Posterior vena cava (tissue), 2 donors: ENCODE measurements at places on chromosomes 13 and 19. TPM values are rescaled to one million over a fixed set of nuclear protein-coding genes. Genes with fewer than 3 reads are reported as not detected.

Gene SYCN
- not detected for total RNA-seq

DNA sequence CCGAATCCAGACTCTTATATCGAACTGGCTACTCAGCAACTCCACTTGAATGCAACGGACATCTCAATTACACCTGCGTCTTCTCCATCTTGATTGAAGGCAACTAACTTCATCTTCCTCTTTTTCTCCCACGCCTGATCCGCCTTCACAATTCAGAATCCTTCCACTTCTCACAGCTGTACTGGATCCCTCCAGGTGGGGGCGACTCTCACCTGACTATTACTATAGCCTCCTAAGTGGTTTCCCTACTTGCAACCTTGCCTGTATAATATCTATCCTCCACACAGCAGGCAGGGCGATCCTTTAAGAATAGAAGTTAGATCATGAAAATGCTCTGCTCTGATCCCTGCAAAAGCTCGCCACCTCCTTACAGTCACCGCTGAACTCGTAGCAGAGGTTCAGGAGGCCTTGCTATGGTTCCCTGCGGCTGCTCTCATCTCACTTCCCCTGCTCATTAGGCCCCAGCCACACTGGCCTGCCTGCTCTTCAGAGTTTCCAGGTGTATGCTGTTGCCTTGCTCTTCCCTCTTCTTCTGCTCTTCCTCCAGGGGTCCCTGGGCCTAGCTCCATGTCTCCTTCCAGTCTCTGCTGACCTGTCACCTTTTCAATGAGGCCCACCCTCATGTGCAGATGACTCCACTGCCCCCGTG is 31.9 kb downstream of the RFXAP start:
- DNase-seq, result no peak

Gene C3
- total RNA-seq, result 2,763 TPM

GRCh38 chr19:48502350-48503018 is 9.2 kb downstream of the LMTK3 start:
- DNase-seq, result no peak

Gene LGI4
- 9.1 TPM for total RNA-seq

Gene IGSF23
- total RNA-seq, result not detected

- DNase-seq, result peak; percentile 87
These were observed 41.2 kb downstream of the NFIX start for GRCh38 chr19:13036366-13036976.

DNA sequence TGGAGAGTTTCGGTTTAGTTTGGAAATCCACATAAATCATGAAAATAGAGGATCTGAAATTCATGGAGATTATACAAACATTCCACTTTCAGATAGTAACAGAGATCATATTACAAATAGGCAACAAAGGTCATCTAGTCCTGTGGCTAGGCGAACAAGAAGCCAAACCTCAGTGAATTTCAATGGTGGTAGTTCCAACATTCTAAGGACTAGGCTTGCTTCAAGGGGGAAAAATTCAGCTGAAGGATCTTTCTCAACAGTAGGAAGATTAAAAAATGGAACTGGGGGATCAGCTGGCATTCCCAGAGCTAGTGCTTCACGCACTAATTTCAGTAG is 47.0 kb downstream of the FOXO1 start:
- DNase-seq, result no peak

GRCh38 chr19:4443966-4444764 is 13.4 kb downstream of the UBXN6 start:
- no peak for DNase-seq

GRCh38 chr13:73873940-73874830 is 260.0 kb downstream of the KLF12 start:
- no peak for DNase-seq

GRCh38 chr19:23436944-23437343 is 41.7 kb upstream of the ZNF91 start:
- no peak for DNase-seq

DNA sequence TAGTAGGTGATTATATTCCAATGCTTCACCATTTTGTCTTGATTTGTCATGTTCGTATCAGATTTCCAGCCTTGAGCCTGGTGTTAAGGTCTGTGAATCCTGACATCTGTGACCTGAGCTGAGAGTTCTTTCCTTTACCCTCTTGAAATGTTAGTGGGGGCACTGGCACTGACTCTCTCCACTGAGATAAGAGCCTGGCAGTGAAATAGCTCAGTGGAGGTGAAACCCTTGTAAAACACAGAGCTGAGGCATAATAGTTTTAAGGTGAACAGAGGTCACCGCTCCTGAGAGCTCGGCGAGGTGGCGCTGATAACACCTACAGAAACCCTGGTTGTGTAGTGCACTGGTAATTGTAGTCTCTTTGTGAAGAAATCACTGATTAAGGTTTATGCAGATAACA is 748.2 kb downstream of the DIAPH3 start:
- no peak for DNase-seq

DNA sequence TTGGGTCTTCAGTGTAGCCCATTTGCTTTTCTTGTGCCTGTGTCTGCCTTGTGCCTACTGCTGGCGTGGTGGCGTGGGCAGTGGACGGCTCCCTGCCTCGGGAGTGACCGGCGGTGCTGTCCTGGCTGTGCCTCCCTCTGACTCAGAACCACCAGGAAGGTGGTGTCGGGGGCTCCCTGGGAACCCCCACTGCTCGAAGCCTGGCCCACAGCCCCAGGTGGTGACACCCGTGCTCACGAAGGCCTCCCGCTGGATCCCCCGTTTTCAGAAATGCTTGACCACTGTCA is 5.1 kb upstream of the AMH start:
- DNase-seq, result no peak

DNA sequence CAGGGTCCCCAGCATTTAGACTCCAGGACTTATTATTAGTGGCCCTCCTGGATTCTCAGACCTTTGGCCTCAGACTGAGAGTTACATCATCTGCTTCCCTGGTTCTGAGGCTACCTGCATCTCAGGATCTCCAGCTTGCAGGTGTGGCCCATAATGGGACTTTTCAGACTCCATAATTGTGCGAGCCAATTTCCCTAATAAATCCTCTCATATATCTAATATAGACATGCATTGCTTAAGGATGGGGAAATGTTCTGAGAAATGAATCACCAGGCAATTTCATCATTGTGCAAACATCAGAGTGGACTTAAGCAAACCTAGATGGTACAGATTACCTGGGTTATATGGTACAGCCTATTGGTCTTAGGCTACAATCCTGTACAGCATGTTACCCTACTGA is 116.5 kb upstream of the FBXL3 start:
- DNase-seq, result no peak

GRCh38 chr19:45451131-45451849 is 16.5 kb upstream of the FOSB start:
- DNase-seq, result peak; percentile 83

DNA sequence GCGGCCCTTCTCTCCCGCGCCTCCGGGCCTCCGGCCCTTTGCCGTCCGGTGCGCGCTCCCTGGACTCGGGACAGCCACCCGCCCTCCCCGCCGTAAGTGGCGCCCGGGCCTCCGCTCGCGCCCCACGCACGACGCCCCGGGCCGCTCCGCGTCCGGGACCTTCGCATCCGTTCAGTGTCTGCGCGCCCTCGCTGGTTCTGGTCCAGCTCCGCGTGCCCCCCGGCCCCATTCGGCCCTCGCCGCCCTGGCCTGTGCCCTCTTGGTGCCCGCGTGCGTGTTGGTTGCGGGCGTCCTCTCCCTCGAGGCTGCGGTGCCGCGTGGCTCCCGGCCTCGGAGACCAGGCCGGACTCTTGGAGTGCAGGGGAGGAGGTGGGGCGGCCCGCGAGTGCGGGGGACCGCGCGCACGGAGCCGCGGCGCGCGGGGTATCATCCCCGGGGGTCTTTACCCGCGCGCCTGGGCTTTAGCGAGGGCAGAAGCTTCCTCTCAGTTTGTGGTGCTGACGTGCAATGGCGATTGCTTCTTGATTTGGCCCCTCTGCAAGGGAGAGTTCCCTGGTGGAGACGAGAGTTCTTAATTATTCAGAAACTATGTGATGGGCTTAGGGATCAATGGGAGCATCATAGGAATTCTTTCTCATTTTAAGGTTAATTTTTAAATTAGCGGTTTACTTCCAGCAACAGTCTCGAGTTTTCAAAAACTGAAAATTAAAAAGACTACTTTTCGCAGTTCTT is 757 bp downstream of the WASF3 start:
- no peak for DNase-seq

Gene VPS36
- 40.7 TPM for total RNA-seq

Gene METTL21C
- not detected for total RNA-seq

- peak; percentile 91 for DNase-seq
These were observed 1.2 kb downstream of the LYPD3 start for GRCh38 chr19:43464134-43464775.

GRCh38 chr19:2726904-2727639 is 5.9 kb upstream of the DIRAS1 start:
- no peak for DNase-seq

- DNase-seq, result no peak
These were observed 52.9 kb downstream of the NDFIP2 start for GRCh38 chr13:79533781-79534400.

GRCh38 chr19:46295401-46296201 is 1.2 kb upstream of the HIF3A start:
- DNase-seq, result no peak

Gene CARD8
- total RNA-seq, result 44.0 TPM

- no peak for DNase-seq
These were observed 2.1 kb upstream of the FGF9 start for GRCh38 chr13:21668732-21669275.

DNA sequence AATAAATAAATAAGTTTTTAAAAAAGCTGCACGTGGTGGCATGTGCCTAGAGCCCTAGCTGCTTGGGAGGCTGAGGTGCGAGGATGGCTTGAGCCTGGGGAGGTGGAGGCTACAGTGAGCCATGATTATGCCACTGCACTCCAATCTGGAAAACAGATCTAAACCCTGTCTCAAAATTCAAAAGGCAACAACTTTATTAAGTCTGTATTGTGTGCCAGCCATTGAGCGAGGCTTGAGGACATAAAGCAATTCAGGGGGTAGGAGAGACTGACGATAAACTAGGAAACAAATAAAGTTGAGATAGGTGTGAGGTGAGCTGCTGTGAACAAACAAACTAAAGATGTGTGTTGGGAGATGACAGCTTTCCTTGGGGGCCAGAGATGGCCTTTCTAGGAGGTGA is 8.7 kb downstream of the CELF5 start:
- no peak for DNase-seq

Gene RASGRP4
- total RNA-seq, result 6.6 TPM

Gene NPAS1
- total RNA-seq, result 0.38 TPM

DNA sequence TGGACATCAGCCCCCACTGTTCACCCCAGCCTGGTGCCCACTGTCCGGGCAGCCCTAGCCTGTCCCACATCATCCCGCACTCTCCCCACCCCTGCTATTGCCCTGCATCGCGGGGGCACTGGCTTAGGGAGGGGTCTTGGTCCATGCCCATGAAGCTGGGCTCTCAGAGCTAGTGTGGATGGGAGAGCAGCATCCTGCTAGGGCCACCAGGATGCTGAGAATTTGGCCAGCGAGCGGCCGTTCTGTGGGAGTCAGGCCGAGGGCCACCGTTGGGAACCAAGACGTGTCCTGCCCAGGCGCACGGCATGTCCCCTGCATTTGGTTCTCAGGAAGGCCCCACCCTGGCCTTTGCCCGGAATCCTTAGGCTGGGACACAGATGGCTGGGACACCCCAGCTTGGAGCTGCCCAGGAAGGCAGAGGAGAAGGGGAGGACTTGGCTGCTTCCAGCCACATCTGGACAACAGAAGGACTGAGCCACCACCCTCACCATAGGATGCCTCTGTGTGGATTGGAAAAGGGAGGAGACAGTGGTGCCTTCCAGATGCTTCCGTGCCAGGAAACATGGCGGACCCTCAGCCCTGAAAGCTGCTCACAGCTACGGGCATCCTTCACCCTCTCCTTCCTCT is 14.6 kb downstream of the ADGRE5 start:
- no peak for DNase-seq

Gene URAD
- not detected for total RNA-seq

GRCh38 chr13:94028234-94028633 is 451.2 kb downstream of the DCT start:
- no peak for DNase-seq

DNA sequence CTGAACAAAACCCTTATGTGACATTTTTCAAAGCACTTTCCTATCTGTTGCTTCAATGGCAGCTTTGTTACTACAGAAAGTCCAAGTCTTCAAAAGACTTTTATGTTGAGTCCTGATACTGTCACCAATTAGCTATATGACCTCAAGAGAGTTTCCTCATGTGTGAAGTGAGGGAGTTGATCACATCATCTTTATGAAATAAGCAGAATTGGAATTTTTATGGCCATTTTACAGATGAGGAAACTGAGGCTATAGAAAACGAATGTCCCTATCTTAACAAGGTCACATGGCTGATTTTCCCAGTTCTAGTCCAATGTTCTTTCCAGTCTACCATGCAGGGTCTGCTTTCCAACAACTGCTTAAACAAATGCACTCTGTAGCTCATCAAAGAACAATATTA is 2.6 kb downstream of the TNFRSF19 start:
- DNase-seq, result no peak

DNA sequence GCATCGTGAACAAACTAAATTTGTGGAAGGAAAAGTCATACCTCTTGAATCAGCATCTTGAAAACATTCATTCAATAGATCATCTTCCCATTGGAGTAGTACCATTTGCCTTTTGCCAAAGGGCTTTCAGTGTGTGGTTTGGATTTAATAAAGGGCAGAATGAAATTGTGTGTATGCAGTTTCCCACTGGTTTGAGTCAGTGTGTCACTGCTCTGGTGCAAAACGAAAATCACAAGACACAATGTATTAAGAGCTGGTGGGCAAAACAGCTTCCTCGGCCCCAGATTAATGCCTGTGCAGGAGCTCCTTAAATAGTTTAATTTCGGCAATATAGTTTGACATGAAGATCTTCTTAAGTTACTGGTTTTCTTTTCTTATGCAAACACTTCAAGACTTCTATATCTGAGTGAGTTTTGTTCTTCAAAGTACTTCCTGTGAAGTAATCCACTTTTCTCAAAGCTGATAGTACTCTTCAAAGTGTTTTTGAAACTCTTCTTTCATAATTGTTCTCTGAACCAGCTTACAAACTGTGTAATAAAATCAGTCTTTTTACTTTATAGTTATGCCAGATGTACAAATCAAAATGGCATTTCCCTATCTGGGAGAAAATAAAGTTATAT is 32.1 kb downstream of the RASL11A start:
- DNase-seq, result no peak

DNA sequence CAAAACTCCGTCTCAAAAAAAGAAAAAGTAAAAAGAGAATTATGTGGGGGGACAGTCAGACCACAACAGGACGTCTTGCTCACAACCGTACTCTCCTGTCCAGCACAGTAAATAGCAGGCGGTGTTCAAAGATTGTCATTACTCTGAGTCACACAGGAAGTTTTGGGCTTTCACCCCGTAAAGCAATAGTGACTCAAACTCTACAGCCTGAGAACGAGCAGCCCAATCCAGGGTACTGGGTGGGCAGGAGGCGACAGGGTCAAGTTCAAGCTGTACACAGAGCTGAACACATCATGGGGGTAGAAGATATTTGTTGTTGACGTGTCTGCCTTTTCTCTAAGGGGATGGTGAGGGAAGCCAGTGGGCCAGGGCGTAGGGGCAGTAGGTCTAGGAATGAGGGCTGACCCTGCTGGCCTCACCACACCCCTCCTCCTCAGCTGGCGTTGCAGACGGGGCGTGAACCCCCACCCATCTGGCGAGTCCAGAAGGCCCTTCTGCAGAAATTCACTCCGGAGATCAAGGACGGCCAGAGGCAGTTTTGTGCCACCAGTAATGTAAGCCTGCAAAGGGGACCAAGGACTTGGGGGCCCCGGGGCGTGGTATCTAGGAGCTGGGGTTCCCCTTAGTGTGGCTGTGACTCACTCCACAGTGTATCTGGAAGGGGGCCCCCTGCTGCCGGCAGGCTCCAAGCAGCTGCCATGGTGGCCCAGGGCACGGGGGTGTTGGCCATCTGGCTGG is 23.3 kb downstream of the PRR12 start:
- DNase-seq, result no peak

Gene CFD
- 297 TPM for total RNA-seq
